ENCODE measurements at places on chromosomes 7 and 10.

DNA sequence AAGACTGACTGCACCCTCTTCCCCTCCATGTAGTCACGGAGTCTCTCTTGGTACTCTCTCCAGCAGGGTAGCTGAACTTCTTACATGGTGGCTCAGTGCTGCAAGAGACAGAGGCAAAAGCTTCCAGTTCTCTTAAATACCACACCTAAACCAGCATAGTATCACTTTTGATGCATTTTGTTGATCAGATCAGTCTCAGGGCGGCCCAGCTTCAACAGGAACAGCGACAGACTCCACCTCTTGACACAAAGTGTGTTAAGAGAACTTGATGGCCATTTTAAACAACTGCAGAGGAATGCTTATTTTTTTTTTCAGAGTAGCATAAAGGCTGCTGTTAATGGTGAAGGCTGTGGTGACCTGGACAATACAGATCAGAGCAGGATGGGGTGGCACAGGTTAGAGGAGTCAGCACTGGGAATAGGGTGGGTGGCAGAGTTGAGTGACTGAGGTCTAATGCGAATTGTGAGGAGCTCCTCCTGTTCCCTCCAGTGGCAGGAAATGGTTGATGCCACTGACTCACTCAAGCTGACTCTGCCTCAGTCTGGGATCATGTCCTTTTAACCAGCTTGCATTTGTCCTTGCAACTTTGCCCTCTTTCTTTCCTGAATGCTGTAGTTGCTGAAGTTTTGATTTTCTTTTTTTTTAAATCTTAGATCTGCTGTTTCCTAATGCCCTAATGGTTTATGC is 17.3 kb downstream of the MGAM start:
- no peak for DNase-seq

DNA sequence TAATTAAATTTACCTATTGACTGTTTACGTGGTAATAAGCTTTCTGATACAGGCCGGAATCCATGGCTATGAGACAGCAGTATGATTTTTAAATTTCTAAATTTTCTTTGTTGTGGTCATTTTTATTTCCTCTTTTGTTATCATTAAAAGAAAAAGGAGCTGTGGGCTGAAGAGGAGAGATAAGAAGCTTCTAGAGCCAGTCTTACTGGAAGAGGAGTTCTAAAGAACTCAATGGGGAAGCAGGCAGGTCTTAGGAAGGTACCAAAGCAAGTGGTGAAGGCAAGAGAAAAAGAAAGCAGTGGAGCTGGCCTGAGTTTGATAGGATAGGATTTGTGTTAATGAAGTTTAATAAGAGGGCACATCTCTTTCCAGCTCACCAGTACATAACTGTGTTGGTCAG is 1187.8 kb downstream of the CNTNAP2 start:
- no peak for DNase-seq

- no peak for DNase-seq
Measured at GRCh38 chr10:52759154-52759553, 13.4 kb downstream of the MBL2 start.

GRCh38 chr10:69475433-69475830 is 24.2 kb downstream of the TSPAN15 start:
- DNase-seq: no peak

- no peak for DNase-seq
Measured at GRCh38 chr10:114720685-114721278, 62.7 kb upstream of the ABLIM1 start.

DNA sequence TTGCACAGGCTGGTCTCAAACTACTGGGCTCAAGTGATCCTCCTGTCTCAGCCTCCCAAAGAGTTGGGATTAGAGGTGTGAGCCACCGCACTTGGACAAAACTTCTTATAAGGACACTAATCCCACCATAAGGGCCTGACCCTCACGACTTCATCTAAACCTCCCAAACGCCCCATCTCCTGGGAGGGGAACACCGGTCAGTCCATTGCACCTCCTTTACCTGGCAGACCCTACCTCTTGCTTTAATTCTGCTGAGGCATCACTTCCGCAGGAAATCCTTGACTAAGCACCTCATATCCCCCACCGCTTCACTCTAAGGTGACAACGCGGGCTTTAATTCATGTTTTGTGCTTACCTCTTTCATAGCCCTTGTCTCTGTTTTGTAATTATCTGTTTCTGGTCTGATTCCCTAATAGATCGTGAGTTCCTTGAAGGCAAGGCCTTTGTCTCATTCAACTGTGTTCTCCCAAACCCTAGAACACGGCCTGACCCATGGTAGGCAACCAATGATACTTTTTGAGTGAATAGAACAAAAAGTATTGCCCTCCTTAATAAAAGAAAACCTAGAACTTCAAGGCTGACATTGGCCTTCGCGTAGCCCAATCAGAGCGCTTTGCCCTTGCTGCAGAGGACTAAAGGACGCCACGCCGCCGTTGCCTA is 481 bp upstream of the ZNF862 start:
- no peak for DNase-seq

- no peak for DNase-seq
Measured at GRCh38 chr7:116465125-116465524, 34.4 kb upstream of the CAV2 start.

DNA sequence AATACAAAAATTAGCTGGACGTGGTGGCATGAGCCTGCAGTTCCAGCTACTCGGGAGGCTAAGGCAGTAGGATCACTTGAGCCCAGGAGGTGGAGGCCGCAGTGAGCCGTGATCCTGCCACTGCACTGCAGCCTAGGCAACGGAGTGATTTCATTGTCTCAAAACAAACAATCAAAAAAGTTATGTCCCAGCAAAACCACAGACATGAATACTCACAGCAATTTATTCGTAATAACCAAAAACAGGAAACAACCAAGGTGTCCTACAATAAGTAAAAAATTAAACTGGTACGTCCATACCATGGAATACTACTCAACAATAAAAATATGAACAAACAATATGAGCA is 11.6 kb upstream of the CYTH3 start:
- no peak for DNase-seq

GRCh38 chr10:133099571-133099970 is 11.8 kb downstream of the ADGRA1 start:
- no peak for DNase-seq

DNA sequence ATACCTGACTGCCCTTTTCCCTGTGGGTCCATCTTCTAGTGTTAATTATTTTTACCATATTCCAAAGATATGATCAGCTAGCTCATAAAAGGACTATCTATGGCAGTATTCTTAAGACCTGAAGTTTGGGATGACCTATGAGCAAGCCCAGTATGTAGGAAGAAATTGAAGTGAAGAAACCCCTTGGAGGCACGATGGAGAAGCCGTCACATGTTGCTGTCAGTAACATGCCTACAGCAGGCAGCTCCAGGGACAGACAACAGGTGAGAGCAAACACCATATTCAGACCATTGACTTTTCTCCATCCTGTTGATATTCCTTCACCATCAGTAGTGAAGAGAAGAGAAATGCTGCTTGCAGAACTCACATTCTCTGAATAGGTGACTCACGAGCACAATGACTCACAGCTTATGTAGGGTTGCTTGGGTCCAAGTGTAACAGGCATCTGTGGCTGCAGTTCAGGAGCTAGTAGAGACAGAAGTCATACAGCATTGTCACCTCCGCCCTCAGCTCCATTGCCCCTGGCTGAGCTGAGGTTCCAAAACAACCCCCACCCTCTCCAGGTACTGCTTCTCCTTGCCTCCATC is 8.4 kb upstream of the LYZL2 start:
- DNase-seq: no peak

- no peak for DNase-seq
Measured at GRCh38 chr7:71480791-71481190, 348.8 kb downstream of the GALNT17 start.

- DNase-seq: no peak
Measured at GRCh38 chr7:147911201-147911601, 679.4 kb upstream of the C7orf33 start.

DNA sequence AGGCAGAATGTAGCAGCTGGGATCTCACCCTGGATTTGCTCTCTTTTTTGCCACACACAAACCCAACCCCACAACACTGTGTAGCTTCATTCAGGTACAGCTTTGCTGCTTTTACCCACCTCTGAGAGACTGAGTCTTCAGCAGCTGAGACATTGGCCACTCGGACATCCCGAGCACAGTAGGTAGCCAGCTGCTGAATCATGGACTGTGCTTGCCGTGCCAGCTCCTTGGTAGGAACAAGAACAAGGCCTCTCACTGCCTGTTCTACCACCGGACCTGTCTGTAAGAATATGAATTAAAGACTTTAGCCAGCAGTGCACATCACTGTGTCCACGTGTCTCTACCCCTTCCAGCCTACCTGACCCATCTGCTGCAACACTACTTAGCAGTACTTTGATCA is 937 bp downstream of the DDX56 start:
- no peak for DNase-seq

DNA sequence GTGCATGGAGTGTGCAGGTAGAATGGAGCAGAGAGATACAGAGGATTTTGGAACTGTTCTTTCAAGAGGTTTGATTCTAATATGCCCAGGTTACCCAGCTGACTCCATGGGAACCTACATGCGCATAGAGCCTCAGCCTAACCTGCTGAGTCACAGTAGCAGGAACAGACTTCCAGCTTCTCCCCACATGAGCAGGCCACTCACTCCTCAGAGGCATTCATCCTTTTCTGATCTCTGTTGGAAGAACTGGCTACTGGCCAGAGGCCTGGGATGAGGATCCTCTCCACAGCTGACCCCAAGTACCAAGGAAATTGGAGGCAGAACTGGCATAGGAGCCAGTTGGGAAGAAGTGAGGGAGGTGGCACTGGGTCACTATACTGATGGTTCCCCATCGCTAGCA is 17.9 kb upstream of the CCSER2 start:
- no peak for DNase-seq

GRCh38 chr10:60675236-60675635 is 103.0 kb upstream of the CDK1 start:
- DNase-seq: no peak

GRCh38 chr7:140136073-140136472 is 40.7 kb downstream of the KDM7A start:
- no peak for DNase-seq

GRCh38 chr10:119231654-119232053 is 24.3 kb downstream of the GRK5 start:
- no peak for DNase-seq

- DNase-seq: no peak
Measured at GRCh38 chr10:133047526-133048123, 40.1 kb upstream of the ADGRA1 start.

DNA sequence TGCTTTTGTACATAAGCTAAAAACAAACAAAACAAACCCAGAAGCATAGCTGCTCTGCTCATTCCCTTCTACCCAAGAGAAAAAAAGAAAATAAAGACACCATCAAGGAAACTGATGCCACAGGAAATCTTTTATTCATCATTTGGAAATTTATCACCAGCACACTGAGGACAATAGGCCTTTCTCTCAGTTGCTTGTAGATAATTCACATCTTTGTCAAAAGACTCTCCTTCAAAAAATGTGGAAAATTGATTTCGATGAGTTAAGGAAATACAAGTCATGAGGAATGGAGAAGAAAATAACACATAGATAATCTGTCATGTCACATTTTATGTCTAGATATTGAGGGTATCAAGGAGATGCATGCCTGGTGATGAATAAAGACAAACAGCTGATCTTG is 53.5 kb downstream of the ZNF37A start:
- no peak for DNase-seq

DNA sequence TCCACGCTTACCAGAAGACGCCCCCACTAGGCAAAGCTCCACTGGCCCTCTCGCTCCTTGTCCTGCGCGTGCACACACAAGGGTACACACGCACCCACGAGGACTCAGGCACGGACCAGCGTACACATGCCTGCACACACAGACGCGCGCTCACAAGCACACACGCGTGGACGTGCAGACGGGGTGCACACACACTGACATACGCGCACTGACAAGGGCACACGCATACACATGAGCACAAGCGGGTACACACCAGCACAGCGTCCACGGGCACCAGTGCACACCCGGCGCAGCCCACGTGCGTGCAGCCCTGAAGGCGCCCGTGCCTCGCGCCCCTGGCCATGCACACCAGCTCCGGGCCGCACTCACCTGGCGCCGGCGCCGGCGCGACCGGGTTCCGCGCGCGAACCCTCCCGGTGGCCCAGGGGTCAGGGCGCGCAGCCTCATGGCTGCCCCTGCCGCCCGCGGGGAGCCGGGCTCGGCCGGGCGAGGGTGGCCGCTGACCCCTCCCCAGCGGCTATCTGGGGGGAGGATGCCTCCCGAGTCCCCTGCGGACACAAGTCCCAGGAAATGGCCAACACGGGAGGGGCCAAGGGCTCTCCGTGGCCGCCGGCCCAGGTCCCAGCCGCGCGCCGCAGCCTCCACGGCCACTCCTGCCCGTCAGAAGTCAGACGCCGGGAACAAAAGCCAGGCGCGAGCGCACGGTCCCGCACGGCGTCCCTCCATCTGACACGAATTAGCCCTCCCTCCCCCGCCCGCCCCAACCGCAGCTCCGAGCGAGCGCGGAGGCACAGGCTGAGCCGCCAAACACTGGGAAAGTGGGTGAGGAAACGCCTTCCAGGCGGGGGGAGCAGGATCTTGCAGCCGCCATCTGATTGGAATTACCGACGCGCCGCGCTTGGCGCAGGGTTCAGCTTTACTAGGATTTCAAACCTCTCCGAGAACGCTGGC is 45.0 kb downstream of the TNS3 start:
- DNase-seq: no peak

DNA sequence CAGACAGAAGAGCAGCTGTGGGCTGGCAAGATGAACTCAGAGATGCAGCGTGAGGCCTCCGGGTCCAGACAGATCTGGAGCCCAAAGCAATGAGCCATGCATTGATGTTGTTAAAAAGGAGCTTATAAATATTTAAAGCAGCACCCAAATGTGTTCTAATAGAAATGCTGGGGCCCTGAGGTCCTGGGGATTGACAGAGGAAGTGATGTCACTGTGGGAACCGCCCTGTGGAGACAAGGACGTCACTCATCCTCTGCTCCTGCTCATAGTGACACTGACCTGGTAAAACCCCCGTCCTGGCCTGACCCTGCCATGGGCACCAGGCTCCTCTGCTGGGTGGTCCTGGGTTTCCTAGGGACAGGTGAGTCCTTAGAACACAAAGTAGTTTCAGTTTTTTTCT is 197.0 kb upstream of the PRSS58 start:
- no peak for DNase-seq

DNA sequence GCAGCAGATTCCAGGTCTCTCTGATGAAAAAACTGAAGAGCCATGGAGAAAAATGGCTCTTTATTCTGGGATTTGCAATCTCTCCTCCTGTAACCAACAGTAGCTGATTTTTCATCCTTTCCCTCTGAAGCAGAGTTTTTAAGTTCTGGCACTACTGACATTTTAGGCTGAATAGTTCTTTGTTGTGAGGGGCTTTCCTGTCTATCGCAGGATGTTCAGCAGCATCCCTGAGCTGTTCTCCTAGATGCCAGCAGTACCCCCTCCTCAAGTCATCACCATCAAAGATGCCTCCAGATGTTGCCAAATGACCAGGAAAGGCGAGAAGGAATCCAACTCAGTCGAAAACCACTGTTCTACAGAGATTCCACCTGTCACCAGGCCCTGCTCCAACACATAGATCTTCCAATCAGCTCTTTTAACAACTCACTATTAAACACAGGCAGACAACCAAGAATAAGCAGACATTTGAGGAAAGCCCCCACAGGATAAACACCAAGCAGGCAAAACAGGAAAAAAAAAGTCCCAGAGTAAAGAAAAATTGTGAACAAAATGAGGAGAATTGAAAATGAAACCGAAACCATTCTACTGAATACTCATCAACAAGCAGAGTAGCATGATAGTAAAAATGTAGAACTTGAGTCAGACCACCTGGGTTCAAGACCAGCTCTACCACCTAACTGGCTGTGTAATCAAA is 124.8 kb downstream of the MPP7 start:
- DNase-seq: no peak
